Endothelial cell (in vitro differentiated cells): ENCODE measurements at places on chromosomes 3 and 15.

- DNase-seq: no peak
Measured at GRCh38 chr15:58546635-58547627, 115.1 kb downstream of the LIPC start.

DNA sequence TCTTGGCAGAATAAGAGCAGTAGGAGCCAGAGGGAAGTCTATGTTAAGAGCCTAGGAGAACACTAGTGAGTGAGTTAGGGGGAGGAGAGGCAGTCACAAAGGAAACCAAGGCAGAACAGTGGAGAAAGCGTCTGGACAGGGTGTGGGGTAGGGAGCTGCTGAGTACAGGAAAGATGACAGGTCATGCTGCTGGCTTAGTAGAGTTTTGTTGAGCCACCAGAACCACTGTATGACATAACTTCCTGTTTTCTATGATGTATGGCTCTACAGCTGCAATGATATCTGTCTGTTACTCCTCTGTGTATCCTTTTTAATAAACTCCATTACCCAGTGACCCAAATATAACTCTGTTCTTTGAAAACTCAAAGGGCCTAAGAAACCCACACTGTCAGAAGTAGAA lies 10.6 kb upstream of the STT3B start:
- DNase-seq: no peak

DNA sequence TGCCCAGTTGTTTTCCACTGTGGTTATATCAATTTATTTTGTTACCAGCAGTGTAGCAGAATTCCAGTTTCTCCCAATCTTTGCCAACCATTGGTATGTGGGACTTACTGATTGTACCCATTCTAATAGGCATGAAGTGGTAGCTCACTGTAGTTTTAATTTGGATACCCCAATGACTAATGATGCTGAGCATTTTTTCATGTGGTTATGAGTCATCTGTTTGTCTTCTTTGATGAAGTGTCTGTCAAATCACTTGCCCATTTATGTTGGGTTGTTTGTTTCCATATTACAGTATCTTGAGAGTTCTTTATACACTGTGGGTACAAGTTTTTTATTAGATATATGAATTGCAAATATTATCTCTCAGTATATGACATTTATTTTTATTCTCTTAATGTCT lies 644.3 kb downstream of the NR2F2 start:
- DNase-seq: no peak

DNA sequence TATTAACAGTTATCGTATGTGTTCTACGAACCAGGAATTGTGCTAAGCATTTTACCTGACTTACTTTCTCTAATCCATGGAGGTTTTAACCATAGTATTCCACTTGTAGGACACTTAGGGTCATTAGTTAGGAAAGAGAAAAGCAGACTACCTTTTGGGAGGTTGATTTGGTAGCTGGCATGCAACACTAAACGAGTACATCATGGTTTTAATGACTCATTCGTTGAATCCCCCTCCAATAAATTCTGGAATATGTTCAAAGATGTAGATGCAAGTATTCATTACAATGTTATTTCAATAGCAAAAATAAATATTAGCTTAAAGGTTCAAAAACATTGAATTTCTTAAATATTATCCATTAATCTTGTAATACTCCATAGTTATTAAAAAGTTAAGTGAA lies 162.5 kb downstream of the FMN1 start:
- no peak for DNase-seq

DNA sequence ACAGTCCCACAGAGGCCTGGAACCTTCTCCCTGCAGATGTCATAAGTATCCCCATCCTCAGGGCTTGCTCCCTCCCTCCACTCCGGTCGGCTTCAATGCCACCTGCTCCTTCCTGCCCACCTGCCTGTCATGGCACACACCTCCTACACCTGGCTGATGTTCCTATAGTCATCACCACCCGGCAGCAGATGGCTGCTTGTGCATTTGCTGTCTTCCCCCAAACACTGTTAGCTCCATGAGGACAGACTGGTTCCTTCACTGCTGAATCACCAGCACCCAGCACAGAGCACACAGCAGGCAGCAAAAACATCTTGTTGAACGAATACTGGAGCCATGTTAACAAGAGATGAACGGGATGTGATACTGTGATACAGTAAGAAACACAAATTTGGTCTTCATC lies 14.8 kb downstream of the TARS3 start:
- DNase-seq: no peak
